Stromal cell of bone marrow (primary cell): ENCODE measurements at places on chromosomes 3 and 15.

- no peak for DNase-seq
Observed at GRCh38 chr3:108780235-108780634, 23.0 kb upstream of the RETNLB start.

GRCh38 chr3:143605233-143605950 lies 242.9 kb downstream of the SLC9A9 start:
- DNase-seq, result no peak

DNA sequence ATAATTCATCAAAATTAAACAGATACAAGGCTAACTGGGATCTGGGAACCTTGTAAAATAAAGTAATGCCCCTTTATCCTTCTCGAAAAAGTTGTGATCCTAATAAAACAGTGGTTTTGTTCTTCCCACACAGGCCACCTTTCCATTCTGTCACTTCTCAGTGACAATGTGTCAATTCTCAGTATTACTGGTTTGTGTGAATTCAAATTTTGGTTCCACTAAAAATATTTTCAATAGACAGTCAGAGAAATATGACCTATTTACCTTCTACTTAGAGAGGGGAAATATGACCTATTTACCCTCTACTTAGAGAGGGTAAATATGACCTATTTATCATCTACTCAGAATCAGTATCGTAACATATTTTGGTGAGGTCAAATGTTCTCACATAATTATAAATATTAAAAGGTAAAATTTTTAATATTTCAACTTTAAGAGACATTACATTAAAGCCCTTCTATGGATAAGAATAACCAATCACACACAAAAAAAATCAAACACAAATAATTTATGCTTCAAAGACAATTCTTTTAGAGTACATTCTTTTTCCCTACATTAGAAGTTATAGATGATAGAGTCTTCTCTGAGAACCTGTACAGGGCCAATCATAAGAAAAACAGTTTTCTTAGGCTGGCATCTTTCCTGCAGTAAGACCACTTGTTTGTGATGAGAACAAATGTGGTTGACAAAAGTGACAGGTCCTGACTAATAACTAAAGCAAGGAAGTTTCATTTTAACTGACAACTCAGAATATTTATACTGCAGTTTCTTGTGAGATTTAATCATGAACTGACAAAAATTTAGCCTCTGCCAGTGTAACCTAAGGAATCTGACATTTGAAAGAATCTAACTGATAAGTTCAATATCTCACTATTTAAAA lies 323.3 kb downstream of the DIPK2A start:
- no peak for DNase-seq

GRCh38 chr3:14124223-14124614 lies 451 bp downstream of the CHCHD4 start:
- DNase-seq, result no peak

GRCh38 chr15:57333487-57333886 lies 42.8 kb upstream of the CGNL1 start:
- no peak for DNase-seq

DNA sequence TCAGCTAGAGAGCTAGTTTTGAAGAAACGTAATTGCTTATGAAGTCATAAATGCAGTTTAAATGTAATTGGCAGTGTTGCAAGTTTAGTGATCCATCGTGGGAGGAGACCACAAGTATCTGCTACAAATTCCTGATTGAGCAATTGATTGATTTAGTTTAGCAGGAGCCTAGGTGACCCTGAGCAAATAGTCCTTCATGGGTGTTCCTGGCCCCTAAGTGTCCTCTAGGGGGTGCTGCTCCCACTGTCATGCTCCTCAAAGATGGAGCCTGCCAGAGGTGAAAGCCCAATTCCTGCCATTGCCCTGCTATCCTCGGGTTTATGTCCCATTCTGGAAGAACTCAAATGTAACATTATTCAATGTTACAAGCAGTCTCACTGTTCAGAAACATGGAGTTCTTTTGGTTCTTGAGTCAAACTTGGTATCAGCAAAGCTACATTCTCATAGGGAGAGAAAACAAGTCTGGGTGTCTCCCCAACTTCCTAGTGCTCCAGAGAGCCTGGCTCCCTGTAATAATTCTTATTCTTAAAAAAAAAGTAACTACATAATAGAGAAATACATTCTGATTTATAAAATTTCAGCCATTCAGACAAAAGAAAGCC lies 29.8 kb upstream of the SENP5 start:
- peak; percentile 44 for DNase-seq

DNA sequence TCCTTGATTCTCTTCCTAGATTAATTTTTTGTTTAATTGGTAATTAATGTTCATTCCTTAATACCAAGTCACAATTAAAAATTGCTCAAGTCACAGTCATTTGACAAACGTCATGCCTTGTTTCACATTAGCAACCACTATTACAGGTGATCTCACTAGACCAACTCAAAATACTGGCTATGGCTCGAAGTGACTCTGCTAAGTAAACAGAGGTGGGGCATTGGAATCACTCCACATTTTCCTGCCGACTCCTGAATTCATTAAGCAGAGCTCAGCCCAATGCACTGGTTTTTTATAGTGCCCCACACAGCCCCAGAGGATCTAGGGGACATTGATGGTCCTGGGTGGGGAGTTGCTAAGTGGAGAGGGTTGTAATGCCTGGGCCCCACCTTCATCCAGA lies 201.2 kb upstream of the NSMCE3 start:
- no peak for DNase-seq

- no peak for DNase-seq
Observed at GRCh38 chr15:41567862-41568261, 8.8 kb downstream of the TYRO3 start.

- peak; percentile 25 for DNase-seq
Observed at GRCh38 chr15:23642413-23643044, 5.1 kb downstream of the MAGEL2 start.

- no peak for DNase-seq
Observed at GRCh38 chr15:58407778-58408177, 24.0 kb upstream of the LIPC start.

GRCh38 chr3:4507024-4507596 lies 14.0 kb downstream of the ITPR1 start:
- no peak for DNase-seq

DNA sequence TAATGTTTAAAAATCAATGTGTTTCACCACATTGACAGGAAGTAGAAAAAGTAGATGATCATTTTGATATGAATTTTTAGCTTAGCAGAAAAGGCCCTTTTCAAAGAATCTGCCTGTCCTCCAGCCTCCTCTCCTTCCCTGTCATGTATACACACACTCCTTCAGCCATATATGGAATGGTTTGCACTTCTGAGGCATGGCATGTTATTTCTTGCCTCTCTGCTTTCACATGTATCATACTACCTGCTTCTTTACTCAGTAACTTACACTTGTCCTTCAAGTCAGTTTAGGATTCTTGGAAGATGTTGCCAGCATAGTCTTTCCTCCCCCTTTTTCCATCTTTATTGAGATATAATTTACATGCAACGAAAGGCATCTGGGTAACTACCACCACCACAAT lies 79.0 kb downstream of the REC114 start:
- no peak for DNase-seq

DNA sequence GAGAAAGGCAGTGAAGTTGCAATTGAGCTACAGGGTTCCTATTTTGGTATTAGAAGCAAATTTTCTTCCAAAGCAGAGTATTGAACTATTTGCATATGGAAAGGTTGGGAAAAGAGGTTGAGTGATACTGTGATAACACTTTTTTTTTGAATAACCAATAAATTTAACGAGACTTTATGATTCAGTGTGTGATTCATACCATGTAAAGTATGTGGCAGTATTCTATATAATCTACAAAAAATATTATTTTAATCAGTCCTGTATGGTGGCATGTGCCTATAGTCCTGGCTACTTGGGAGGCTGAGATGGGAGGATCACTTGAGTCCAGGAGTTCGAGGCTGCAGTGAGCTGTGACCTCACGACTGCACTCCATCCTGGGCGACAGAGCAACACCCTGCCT lies 206.9 kb downstream of the BBX start:
- no peak for DNase-seq

DNA sequence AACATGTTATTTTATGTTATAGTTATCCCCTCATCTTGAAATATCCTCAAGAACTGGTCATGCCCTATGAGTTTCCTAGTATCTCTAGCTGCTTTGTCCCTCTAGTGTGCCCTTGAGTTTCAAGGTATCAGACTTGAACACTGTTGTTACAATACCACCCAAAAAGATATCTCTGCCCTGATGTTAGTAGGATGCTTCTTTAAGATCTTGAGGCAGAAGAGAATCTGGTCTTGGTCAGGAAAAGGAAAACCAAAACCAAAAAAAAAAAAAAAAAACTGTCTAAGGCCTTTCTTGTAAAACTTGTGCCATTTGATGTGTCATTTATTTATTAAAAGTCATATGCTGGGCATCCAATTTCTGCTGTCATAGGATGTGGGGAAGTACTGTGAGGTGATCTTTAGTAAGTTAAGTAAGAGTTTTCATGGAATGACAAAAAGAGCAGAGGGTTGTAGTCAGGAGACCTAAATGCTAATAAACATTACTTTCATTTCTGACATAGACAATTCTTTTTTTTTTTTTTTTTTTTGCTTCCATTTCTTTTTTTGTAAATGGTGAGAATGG lies 229.7 kb downstream of the NECTIN3 start:
- DNase-seq, result no peak

DNA sequence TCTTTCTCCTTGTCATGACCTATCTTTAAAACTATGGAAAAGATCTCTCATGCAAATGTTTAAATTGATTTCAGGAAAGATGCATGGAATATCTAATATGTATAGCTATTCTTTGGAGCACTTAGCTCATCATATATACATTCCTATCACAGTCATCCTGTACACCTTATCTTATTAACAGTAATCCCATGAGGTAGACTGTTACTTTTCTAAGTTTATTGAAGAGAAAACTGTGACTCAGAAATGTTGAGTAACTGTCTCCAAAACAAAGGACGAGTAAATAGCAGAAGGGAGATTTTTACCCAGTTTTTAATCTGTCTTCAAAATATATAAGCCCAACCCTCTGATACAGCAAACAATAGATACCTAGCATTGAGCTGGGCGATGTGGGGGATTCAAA lies 308.3 kb downstream of the GAP43 start:
- DNase-seq, result no peak

- no peak for DNase-seq
Observed at GRCh38 chr3:156702367-156702766, 28.0 kb downstream of the TIPARP start.
